ENCODE measurements at places on chromosomes 11 and 22.

- DNase-seq: no peak
These were observed 24.4 kb upstream of the FLRT1 start for GRCh38 chr11:64011371-64011770.

DNA sequence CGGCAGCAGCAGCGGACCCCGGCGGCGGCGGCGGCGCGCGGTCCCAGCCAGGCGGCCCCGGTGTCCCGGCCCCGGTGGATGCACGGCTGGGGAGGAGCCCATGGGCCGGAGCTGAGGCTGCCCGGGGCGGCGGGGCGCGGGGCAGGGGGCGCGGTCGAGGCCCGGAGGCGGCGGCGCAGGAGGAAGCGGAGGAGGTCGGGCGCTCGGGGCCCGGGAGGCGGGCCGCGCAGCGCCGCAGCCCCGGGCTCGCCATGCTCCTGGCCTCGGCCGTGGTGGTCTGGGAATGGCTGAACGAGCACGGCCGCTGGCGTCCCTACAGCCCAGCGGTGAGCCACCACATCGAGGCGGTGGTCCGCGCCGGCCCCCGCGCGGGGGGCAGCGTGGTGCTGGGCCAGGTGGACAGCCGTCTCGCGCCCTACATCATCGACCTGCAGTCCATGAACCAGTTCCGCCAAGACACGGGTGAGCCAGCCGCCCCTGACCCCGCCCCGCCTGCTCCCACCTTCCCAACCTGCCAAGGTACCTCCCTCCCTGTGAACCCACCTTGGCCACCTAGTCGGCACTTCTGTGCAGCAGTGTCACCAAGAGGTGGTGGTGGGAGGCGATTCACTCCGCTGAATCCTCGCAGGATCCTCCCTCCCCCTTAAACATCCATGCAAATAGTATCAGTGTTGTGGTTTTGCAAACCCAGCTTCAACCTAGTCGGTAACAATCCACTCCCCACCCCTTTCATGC is 580 bp downstream of the DTX4 start:
- DNase-seq: no peak

DNA sequence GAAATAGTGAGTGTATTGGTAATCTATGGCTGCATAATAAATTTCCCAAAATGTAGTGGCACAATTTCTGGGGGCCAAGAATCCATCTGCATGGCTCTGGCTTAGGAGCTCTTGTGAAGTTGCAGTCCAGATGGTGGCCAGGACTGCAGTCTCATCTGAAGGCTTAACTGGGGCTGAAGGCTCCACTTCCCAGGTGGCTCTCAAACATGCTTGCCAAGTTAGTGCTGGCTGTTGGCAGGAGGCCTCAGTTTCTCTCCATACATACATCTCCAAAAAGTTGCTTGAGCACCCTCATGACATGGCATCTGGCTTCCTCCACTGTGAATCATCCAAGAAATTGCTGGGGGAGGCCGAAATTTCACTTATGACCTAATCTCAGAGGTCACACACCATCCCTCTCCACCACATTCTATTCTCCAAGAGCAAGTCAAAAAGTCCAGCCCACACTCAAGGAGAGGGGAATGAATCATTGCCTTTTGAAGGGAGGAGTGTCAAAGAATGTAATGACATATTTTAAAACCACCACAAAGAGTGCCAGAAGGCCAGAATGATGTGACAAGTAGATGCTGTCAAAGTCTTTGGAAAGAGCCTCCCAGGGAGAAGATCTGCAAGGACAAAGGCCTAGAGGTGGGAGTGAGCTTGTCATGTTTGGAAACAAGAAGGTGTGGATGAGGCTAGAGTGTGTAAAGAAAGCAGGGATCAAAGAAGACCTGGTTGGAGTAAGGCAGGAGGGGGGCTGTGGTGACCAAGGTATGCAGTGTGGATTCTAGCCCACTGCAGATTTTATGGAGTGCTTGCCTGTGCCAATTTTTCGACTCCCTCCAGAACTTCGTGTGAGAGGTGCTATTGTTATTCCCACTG is 566.2 kb downstream of the MIAT start:
- no peak for DNase-seq

- peak; percentile 12 for DNase-seq
These were observed 406.9 kb downstream of the CTTN start for GRCh38 chr11:70805243-70805642.

DNA sequence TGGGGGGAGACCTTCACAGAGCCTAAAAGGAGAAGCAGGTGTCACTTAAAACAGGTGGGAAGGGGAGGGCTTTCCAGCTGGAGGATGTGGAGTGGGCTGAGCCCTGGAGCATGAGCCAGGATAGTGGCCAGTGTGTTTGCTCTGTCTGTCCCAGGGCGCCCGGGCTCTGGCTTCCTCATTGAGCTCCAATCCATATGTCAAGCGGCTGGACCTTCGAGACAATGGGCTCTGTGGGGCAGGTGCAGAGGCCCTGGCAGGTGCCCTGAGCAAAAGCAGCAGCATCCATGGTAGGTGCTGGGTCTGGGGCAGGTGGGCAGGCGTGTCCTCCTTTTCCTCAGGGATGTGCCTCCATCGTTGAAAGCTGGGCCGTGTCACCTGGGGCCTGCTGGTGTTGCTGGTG is 2.0 kb downstream of the LRRC74B start:
- no peak for DNase-seq

GRCh38 chr11:58807343-58807742 is 37.2 kb downstream of the GLYATL2 start:
- DNase-seq: no peak

DNA sequence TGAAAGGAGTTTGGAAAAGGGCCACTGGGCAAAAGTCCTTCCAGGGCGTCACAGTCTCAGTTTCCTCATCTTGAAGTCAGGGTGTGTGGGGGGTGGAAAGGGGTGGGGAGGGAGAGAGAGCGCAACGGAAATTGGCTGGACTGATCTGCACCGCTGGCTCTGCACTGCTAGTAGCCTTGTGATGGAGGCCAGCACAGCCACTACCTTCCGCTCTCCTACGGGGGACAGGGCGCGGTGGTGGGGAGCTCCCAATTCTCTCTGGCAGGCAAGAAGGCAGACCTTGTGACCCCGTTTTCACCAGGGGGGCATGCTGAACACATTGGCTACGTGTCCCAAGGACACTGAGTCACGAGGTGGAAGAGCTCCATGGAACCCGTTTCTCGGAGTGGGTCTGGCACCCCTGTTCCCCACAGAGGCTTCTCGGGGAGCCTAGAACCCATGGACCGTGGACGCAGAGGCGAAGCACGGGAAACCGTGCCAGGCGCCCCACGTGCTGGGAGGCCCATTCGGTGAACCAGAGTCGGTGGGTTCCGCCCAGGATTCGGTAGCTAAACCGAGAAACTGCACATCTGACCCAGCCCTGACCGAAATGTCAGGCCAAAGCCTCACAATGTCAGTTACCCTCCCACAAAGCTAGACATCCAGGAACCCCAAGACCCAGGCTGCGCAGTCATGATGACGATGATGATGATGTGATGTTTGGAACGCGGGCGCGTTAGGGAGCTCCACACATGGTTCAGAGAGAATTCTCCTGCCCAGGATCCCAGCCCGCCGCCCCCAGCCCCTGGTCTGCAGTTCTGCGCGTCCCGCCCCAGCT is 28.3 kb upstream of the WNT11 start:
- no peak for DNase-seq

- DNase-seq: no peak
These were observed 584.0 kb upstream of the RAG2 start for GRCh38 chr11:37182031-37182430.

GRCh38 chr11:34680918-34681586 is 60.2 kb downstream of the EHF start:
- no peak for DNase-seq

GRCh38 chr11:132653237-132653636 is 879.1 kb downstream of the OPCML start:
- DNase-seq: no peak

- DNase-seq: no peak
These were observed 24.2 kb downstream of the MRE11 start for GRCh38 chr11:94469416-94469815.

DNA sequence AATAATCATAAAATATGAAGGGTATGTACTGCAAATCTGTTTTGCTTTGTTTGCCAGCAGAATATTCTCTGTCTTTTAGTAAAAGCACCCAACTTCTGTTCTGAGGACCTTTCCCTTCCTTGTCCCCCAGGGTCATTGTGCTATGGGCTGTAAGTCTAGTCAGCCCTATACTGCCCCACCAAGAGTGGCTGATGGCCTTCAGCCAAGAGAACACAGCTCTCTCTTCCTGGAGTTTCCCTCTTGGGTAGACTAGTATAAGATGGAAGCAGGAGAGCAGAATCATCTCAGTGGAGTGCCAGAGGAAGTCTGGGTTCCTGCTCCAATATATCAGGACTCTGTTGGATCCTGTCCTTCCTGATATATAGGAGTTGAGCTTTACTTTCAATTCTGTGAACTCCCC is 29.0 kb downstream of the MMP13 start:
- no peak for DNase-seq

DNA sequence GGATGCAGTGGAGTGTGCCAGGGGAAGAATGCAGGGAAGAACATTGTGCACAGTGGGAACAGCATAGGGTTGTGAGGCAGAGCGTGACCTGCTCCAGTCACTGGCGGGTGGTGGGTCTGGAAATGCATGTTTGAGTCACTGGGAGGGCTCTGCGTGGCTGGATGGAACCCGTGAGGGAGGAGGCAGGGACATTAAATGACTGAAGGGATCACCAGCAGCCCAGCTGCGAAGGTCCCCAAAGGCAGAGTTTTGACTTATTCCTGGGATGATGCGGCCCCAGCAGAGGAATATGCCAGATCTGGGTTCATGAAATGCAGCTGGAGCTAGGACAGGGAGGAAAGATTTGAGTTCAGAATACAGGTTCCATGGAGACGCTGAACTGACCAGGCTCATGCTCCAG is 104.0 kb upstream of the FGF3 start:
- no peak for DNase-seq

DNA sequence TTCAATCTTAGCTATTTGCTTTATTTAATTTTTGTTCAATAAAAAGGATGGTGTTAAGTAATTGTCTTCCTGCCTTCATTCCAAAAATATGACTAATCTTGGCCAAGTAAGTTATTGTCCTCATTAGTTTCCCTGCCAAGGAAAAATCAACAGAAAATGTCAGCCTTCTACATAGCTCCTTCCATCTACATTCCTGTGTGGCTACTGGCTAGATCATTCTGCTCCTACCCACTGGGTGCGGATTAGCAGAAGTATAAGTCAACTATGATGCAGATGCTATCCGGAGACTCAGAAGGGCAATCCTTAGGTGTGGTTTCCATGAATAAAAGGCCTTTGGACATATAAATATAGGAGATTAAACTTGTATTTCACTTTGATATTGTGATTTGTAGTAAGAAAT is 154.4 kb downstream of the SBF2 start:
- DNase-seq: no peak

- DNase-seq: no peak
These were observed 476.8 kb downstream of the METTL15 start for GRCh38 chr11:28584992-28585391.

GRCh38 chr11:129260750-129261149 is 68.6 kb upstream of the ARHGAP32 start:
- DNase-seq: no peak
